ENCODE measurements at places on chromosomes 16 and 17.
A peak's percentile ranks its signal among the peaks of the same experiment; 100 is the strongest.

DNA sequence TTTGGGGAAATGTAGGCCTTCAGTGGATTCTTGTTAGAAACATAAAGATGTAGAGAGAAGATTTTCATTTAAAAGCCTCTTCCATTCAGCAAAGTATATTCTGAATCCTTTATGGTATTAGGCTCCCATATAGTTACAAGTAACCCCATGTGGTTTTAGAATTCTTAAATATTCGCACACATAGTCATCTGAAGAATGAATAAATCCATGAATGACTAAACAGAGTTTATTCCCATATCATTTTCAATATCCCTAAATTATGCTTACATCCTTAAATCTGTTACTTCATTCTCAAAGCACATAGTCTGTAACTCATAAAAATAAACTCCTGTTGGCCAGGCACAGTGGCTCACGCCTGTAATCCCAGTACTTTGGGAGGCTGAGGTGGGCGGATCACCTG is 962.1 kb downstream of the KCNJ18 start:
- no peak for DNase-seq

GRCh38 chr16:20798364-20798763 is 7.9 kb downstream of the ERI2 start:
- DNase-seq = no peak

GRCh38 chr16:19375561-19376158 is 42.0 kb upstream of the TMC5 start:
- peak; percentile 62 for DNase-seq

- DNase-seq = no peak
Measured at GRCh38 chr17:81990836-81991683, 13.6 kb downstream of the ASPSCR1 start.

DNA sequence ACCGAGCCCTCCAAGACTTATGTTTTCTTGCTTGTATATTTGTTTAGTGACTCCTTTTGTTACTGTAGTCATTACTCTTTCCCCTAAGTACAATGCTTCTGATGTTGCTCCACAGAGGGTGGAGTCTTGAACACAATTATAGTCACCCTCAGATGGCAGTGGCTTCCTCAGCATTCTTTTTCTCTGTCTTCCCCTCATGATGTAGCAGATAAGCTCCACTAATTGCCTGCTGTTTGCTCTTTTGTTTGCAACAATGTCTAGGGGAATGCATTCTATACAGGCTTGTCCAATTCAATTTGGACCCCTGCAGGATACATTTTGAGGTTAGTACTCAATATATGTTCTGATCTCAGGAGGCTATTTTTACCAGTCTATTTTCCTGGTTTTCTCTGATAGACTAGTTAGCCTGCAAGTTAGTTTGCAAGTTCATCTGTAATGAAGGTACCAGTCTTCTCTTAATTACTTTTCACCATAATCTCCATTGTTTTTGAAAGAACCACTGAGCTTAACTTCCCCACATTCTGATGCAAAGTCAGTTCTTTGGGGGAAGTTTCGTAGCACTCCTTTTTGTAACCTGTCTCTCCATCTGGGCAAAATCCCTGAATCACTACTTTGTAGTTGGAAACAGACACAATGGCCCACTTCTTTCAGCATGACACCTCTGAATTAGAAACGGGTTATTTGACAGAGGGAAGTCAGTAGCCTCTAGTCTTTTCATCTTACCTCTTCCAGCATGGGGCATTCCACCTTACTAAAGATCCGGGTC is 1509.2 kb downstream of the CDH11 start:
- DNase-seq = no peak

DNA sequence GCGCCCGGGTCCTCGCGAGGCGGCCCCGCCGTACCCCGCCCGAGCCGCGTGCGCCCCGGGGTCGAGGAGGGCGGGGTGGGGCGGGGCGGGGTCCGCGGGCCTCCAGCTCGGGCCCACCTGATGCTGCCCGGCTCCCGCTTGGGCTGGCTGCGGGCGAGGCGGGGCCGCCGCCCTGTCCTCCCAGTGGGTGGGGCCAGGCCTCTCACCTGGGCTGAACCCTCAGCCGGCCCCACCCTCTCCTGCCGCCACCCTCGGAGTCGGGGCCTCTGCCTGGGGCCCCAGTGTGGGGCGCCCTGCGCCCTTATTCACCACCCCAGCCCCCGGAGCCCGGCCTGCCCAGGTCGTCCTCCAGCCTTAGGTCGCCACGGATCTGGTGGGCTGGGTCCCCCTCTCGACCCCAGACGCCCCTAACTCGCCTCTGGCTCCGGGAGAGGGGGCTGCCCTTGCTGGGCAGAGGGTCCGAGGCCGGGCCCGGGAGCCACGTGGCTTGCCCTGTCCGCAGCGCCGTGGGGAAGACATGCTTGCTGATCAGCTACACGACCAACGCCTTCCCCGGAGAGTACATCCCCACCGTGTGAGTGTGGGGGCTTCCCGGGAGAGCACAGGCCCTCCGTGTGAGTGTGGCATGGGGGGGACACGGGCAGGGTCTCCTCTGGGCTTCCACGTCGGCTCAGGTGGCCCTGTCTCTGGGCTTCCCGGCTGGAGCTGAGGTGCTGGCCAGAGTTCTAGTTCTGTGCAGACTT is 578 bp downstream of the RAC3 start:
- DNase-seq = no peak

GRCh38 chr16:60641067-60641665 is 1395.1 kb downstream of the CDH8 start:
- DNase-seq = no peak

DNA sequence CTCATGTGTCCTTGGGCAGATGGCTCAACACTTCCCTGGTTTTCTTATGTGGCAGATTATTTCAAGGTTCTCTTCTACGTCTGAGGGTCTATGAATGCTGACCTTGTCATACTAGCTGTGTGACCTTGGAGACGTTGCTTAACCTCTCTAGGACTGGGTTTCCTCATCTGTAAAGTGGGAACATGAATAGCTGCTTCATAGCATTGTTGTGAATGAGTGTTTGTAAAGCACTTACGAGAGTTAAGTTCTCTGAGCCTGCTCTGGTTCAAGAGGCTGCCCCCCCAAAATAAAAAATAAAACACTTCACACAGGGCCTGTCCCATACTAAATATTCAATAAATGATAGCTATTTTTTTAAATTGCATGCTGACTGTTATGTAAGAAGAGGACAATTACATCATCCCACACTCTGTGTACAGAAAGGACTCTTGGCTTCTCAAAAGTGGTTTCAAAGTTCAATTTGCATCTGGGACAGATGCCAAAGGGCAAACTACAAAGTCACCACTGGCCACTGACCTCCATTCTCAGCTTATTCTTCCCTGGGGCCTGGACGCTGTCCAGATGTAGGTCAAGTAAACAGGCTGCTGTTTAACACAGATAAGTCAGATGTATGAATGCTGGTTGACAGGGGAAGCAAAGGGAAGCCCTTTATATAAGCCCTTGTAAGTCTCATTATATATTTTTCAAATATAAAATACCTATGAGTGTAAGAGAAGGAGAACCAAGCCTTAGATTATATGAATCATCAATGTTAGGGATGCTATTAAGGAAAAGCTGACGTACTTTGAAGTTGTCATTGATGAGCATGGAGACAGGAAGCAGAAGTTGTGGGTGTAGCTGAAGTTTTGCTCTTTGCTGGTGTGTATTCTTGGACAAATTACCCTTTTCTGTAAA is 15.4 kb upstream of the NDEL1 start:
- DNase-seq = peak; percentile 59

GRCh38 chr16:73268366-73268993 is 220.6 kb upstream of the ZFHX3 start:
- peak; percentile 30 for DNase-seq

DNA sequence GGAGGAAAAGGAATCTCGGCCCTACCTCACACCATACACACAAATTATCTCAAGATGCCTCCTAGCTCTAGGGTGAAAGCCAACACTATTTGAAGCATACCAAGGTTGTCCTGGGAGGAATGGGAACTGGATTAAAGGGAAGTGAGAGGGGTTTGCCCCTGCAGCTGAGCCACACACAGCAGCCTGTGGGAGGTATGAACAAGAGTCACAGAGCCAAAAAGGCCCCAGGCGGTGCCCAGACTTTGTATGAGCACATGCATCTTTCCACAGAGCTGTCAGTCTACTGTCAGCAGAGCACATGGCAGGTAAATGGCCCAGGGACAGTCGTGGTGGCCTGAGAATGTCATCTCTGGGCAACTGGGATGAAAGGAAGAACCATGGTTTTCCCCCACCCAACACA is 31.0 kb upstream of the RCVRN start:
- DNase-seq = no peak

DNA sequence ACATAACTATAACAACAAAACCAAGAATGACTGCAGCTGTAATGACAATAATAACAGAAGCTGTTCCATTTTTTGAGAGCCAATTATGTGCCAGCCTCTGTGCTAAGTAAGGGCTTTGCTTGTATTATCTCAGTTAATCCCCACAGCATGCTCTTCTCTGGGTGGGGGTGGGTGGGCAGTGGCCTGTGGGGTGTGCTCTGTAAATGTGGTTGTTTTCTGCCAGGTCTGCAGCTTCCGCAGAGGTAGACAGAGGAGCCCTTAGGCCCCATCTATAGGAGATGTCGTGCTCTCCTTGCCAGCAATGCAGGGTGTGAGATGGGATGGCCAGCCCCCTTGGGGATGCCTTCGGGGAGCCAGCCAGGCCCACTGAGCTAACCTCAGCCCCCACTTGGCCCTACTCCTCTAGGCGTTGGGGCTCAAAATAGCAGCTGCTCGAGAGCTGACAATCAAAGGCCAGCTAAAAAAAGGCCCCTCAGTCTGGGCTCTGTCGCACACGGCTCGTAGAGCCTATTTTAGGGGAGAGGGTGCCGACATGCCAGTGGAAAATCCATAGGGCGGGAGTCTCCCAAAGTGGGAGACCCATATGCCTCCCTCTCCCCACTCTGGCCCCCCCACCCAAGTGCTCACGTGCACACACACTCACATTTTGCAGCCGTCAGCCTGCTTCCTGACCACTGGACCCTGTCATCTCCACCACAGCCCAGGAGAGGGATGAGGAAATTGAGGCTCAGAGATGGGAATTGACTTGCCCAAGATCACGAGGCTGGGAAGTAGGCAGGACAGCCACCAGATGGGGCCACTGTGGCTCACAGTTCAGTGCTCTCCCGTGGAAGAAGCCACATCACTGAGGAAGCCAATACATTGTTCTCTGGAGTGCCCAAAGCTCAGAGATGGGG is 15.8 kb downstream of the CDH16 start:
- DNase-seq = no peak

DNA sequence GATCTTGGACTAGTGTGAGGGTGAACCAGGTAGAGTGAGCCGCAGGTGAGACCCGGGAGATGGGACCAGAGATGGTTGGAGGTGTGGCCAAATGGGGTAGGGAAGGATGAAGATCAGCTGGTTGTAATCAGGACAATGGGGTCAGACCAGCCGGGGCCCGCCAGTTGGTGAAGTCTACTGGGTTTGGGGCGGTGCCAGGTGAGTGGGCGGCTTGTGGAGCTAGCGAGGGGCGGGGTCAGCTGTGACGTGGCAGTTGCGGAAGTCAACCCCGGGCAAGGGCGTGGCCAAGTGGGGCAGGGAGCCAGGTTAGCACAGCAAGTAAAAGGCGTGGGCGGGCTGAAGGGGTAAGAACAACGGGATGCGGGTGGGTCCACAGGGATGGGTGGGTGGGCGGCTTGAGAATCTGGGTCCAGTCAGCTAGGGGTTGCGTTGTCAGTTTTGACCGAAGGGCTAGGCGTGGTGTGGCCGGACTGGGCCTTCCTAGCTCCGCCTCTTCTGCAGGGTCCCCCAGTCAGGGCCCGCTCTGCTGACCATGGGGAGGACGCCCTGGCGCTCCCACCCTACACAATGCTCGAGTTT is 25.5 kb upstream of the ALKBH5 start:
- DNase-seq = peak; percentile 99

DNA sequence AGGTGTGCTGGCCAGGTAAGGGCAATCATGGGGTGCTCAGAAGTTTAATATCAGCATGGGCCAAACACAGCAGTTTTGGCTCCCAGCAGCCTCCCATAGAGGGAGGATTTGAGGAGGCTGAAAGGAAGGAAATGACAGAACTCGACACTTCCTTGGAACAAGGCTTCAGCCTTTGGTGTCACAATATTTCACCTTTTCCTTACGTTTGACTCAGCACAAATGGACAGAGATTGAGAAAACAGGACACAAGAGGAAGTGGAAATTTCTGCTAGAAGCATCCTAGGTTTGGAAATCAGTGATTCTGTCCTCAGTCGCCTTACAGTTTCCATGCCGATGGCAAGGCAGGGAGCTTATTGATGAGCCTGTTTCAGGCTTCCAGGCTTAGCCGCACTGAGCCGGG is 181.4 kb downstream of the MAF start:
- DNase-seq = no peak

DNA sequence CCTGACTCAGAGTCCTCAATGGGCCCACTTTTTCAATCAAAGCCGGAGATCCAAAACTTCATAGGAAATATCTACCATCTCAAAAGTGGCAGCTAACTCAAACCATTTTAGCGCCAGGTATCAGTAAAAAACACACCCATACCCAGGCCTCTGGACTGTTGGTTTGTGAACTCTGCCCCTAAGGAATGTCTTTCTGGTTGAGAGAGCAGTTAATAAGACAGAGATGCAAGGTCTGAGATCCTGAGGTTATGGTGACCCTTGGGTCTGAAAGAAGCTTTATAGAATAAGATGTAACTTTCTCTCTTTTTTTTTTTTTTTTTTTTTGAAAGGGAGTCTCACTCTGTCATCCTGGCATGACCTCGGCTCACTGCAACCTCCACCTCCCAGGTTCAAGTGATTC is 350.5 kb downstream of the SOX9 start:
- no peak for DNase-seq

DNA sequence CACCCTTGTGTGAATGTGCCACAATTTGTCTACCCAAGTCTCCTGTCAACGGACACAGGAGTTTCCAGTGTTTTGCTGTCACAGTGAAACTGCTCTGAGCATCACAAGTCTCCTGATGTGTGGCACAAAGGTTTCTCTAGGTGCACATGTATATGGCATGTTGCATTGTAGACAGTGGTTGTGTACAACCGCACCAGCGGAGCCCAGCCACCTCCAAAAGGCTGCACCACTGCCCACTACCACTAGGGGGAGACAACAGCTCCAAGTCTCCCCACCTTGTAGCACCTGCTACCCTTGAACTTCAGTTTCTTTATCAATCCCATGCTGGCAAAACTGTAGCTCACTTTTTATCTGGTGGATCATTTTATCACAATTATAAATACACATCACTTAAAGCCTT is 95.5 kb upstream of the ZNF469 start:
- DNase-seq = no peak

DNA sequence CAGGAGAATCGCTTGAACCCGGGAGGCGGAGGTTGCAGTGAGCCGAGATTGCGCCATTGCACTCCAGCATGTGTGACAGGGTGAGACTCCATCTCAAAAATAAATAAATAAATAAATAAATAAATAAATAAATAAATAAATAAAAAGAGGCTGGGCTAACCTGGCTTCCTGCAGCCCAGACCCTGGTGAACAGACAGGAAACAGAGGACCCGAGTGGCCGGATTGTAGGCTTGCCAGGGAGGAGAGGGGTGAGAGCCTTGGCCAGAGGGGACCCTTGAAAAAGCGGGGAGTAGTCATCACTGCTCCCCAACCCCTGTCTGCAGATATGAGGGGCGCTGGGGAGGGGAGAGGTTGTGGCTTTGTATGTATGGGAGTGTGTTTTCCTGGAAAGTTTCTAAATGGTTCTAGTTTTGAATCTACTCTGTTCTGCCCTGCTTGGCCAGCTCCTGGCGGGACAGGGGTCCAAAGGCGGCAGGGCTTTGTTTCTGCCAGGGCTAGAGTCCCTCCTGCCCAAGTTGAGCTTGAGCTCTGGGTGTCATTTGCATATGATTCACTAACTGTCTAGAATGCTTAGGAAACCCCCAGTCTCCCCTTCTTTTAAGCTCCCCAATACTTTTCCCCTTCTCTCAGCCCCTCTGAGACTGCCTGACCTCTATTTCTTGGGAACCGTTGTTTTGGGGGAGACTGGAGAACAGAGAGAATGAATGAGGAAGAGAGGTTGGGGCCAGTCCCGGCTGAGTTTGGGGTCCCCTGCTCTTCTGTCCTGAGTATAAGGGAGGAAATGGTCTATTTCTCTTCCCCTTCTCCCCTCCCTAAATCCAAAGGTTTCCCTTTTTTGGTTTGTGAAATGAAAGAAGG is 16.4 kb downstream of the RARA start:
- DNase-seq = no peak
